Adipose tissue (tissue), 3 donors: ENCODE measurements at places on chromosomes 1 and 21. TPM values are rescaled to one million over a fixed set of nuclear protein-coding genes. Genes with fewer than 3 reads are reported as not detected.

Gene LHX8
- polyA plus RNA-seq: not detected

Gene CYP4X1
- 3.1 TPM for polyA plus RNA-seq

Gene OR2T12
- not detected for polyA plus RNA-seq

Gene C8B
- polyA plus RNA-seq: not detected

Gene PKP1
- 6.2 TPM for polyA plus RNA-seq

Gene UMODL1
- polyA plus RNA-seq: not detected

Gene GJA9
- polyA plus RNA-seq: 0.04 TPM

Gene C1orf94
- not detected for polyA plus RNA-seq

Gene ZYG11A
- polyA plus RNA-seq: not detected

Gene ID3
- polyA plus RNA-seq: 170 TPM
